ENCODE measurements at places on chromosomes 2 and 18.

DNA sequence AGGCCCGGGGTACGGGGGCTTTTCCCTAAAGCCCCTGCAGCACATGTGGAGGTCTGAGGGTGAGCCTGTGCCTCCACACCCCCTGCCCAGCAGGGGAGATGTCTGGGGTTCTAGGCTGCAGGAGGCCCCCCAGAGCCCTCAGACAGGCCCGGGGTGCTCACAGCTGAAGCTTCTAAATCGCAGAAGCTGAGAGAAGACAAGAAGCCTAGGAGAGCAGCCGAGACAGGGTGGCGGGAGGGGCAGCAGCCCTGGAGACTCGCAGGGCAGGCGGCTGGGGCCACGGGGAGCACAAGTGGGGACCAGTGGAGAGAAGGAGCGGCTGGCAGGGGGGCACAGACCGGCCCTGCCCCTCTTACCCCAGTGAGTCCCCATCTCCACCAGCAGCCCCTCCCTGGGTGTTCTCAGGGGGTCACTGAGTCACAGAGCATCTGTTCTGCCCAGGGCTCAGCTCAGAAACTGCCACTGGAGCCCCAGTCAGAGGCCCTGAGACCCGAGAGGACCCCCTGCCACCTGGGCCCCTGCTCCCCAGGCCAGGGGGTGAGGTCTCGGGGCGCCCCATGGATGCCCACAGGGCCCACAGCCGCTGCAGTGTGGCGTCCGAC is 26.1 kb downstream of the GPC1 start:
- DNase-seq, result peak; percentile 78

DNA sequence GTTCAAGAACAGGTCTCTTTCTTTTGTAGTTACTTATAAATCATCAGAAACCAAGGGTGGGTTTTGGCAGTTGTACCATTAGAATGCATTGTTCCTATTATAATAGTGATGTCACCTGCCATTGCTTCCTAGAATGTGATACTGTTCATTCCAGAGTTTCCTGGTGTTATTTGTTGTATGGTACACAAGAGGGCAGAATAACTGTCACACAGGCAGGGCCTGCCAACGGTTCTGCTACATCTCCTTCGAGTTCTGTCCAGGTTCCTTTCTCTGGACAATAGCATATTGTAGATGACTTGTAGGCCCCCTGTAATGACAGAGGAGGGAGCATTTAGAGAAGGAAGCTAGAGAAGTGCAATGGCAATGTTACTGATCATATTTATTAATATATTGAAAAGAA is 98.3 kb downstream of the KLHL14 start:
- no peak for DNase-seq

- DNase-seq, result no peak
Observed at GRCh38 chr2:200634231-200634964, 48.6 kb downstream of the AOX1 start.

- no peak for DNase-seq
Observed at GRCh38 chr2:31413025-31413424, 1.5 kb downstream of the XDH start.

DNA sequence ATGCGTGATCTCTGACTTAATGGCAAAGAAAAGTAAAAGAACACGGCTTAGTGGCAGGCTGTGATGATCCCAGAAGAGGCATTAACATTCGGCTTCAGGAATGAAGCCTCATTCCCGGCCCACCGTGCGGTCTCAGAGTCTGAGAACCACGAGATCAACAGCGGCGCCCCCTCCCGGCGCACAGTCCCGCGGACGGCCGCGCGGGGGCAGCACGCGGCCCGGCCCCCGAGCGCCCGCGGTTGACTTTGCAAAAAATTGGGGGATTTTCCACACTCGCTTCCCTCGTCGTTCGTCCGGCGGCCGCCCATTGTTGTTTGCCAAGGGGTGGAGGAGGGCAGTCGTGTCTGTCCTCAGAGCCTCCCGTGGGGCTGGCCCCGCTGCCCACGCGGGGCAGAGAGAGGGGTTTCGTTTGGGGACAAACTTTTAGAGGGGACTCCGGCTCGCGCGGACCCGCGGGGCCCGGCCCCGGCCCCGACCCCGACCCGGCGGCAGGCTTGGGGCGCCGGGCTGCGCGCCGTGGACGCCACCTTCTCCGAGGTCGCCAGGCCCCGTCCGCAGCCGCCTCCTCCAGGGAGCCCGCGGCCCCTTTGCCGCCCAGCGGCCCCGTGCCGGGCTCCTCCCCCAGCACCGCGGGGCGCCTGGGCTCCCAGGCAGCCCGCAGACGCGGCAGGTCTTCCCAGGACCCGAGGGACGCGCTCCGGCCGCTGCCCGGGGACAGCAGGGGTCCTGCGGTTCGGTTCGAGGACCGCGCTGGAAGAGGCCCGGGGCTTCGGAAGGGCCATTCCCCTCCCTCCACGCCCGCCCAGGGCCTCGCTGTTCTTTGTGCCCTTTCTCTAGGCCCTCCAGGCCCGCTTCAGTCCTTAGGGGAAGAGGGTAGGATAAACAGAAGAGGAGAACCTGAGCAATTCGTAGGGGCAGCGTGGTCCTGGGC is 3.4 kb upstream of the HS6ST1 start:
- DNase-seq, result peak; percentile 96

- no peak for DNase-seq
Observed at GRCh38 chr2:171702781-171703556, 15.7 kb downstream of the DYNC1I2 start.

- no peak for DNase-seq
Observed at GRCh38 chr2:128285329-128285931, 33.2 kb downstream of the HS6ST1 start.

- no peak for DNase-seq
Observed at GRCh38 chr2:235139956-235140800, 188.4 kb downstream of the SH3BP4 start.

DNA sequence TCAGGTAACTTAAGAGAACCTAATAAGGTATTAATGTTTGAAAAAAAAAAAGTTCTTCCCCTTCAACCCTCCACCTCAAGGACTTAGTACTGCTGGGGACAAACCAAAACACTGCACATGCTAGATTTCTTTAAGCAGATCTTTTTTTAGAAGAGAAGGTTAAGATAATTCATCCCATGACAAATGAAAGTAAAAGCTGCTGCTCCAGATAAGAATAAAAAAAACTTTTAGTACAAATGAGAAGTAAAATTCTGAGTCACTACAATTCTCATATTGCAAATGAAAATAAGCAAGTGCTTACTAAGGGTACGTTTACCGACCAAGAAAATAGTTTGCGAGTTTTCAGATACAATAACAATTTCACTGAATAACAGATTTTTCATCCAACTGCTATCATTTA is 8.9 kb downstream of the STAM2 start:
- DNase-seq, result no peak

DNA sequence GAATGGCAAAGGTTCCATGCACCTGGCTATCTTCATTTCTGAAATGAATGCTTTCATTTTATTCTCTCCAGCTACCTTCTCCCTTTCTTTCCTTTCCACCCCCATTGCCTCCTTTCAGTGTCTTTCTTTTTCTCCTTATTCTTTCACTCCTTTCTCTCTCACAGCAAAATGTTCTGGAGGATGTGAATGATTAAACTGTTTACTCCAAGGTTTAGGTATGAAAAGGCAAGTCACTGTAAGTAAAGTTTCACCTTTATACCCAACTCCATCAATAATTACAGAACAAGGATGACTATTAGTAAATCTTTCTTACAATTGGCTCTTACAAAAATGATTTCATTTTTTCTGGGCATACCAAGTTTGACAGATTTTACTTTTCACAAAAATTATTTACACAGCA is 4.3 kb downstream of the PAX8 start:
- DNase-seq, result no peak

DNA sequence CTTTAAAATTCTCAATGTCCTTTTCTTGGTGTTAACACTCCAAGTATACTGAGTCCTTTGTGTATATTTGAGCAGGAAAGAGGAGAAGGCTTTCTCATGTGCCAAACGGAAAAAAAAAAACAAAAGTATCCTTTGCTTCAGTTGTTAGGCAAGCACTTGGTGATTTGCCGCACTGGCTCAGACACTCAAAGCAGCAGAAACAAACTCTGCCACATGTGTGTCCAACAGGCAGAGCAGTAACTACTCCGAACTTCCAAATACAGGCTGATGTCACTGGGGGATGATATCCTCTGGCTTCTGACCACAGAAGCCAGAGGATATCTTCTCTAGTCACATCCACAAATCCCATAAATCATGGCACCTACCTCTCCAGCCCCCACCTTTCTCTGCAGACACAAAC is 108.0 kb upstream of the SALL3 start:
- DNase-seq, result no peak

- no peak for DNase-seq
Observed at GRCh38 chr18:44178476-44178875, 502.2 kb upstream of the SETBP1 start.

- peak; percentile 77 for DNase-seq
Observed at GRCh38 chr2:232376713-232377112, 1.8 kb upstream of the ALPP start.

DNA sequence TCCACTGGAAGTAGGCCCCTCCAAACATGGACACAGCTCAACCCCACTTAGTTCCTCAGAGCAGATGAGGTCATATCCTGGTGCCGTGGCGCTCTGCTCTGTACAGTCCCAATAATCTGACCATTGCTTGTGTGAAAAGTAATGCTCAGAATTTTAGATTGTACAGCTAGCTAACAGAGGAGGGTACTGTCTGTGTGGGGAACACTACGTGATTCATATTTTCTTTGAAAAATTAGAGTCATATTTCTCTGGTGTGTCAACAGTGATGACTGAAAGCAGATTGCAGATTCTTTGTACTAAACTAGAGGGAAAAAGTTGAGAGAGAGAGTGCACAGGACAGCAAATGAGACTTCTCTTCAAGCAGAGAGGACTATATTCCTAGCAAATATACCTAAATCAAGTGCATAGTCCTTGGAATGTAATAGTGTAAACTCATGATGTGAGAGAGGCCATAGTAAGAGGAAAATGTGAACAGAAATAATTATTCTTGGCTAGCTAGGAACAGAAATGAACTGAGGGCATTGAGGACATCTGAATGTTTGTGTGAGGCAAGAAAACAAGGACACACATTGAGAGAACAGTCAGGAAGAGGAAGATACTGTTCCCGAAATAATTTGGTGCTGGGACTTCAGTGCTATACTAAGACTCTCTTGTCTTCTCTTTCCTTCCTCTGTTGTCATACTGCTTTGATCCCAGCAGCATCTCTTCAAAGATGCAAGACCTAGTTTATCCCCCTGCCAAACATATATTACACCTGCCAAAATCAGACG is 157.0 kb upstream of the RND3 start:
- no peak for DNase-seq

- DNase-seq, result no peak
Observed at GRCh38 chr2:96556441-96557330, 20.1 kb downstream of the ARID5A start.

GRCh38 chr2:112542984-112543661 is 858 bp downstream of the POLR1B start:
- DNase-seq, result no peak

- DNase-seq, result peak; percentile 45
Observed at GRCh38 chr2:240418311-240418710, 17.2 kb upstream of the GPC1 start.

DNA sequence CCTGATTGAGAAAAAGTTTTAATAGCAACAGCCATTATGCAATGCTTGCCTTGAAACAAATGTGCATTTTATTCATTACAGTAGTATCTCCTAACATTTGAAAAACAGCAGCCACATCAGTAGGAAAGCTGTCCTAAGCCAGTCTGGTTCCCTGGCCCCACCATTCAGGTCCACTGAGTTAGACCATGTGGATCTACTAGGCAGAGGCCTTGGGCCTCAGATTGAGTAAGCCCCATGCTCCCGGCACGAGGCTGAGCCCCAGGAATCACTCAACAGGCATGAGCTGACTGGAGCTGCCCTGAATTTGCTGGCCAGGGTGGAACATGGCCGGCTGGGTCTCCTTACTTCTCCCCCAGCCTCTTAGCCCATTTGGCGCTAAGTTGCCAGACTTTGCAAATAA is 103.4 kb downstream of the ZFP36L2 start:
- DNase-seq, result no peak

GRCh38 chr2:127196549-127196948 is 23.6 kb downstream of the CYP27C1 start:
- no peak for DNase-seq

- DNase-seq, result no peak
Observed at GRCh38 chr18:9959564-9959963, 45.7 kb downstream of the VAPA start.

DNA sequence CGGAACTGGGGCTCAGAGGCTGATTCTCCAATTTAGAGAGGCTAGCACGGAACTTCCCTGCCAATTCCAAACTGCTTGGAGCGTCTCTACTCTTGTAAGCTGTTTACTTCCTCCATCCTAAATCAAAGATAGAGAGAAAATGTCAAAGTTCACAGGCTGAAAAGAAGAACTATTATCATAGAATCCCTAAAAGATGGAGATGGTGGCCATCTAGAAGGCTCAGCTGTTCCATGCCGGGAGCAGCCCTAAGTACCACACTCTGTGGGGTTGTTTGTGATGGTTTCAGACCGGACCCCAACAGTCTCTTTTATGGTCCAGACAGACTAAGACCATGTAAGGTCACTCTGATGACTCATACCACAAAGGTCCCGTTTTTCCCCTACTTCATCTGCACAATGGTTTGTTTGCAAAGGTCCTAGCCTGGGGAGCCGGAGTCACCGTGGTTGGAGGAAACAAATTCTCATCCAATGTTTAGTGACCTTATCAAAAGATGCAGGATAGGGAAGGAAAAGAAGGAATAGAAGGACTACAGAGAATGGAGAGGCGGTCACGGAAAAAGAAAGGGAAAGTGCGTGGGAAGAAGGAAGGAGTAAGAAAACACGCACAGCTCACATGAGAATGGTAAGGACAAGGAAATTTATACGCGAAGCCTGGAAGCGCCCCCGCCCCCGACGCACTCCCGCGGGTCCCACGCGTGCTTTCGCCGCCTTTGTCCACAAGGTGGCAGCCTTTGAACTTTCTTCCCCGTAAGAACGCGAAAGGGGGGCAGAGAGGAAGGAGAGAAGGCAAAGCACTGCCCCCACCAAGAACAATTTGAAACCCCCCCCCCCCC is 453 bp upstream of the ANTXR1 start:
- DNase-seq, result no peak

DNA sequence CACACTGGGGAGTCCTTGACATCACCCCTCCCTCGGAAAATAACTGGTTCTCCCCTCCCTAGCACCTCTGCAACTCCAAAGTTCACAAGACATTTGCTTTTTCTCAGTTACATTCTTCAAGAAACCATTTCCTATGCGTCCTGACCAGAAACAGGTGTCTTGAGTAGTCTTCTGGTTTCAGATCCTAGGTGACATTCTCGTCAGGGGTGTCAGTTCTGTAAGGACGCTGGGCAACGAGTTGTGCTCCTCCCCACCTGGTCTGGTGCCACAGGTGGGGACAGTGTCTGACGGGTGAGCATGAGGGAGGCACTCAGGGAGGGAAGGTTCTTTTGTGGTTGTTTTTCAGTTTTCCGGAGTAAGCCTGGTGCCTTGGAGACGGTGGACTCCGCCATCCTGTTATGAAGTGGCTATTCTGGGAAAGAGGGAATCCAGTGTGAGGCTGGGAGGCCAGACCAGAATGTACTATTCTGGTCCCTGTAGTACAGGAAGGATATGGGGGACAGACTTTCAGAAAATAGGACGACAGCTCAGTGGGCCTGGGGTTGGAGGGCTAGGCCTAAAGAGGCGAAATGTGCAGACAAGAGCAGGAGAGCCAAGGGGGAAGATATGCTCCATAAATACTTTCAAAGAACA is 50.6 kb downstream of the EPAS1 start:
- no peak for DNase-seq

All from mesenteric fat pad (tissue), 1 donor.